ENCODE measurements at places on chromosomes 3 and 15. TPM values are rescaled to one million over a fixed set of nuclear protein-coding genes. Genes with fewer than 3 reads are reported as not detected.

DNA sequence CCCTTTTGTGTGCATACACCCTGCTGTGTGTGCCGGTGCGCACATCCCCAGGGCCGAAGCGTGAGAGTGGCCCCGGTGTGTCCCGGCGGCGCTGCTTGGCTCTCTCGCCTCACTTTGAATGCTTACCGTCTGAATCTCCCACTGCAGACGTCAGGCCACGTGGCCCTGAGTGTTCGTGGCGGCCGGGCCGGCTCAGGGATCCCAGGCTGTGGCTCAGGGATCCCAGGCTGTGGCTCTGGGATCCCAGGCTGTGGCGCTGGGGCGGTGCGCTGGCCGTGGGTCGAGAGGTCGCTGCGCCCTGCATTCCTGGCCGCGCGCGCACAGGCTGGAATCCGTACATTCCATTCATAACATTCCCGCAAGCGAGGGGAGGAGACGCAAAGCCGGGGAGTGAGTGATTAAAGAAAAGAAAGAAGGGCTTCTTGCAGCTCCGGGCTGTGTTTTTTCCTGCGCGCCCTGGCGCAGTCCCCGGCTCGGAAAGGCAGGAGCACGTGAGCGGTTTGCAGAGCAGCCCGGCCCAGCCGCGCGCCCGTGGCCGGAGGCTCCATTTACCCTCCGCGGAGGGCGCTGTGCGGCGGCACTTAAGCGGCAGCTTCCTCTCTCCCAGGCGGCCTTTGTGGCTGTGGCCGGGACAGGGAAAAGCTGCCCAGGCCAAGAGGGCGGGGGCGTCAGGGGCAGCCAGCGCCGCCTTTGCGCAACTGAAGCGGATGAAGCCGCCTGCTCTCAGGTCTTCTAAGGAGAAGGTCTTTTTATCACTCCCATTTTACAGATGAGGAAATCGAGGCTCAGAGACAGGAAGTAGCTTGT, 87.0 kb upstream of the ALDH1L1 start:
- DNase-seq, result peak; percentile 70

Gene SEMA3F
- total RNA-seq, result 79.8 TPM

Gene RASL12
- 0.92 TPM for total RNA-seq

GRCh38 chr3:156606729-156607128, 51.8 kb upstream of the SSR3 start:
- DNase-seq, result no peak

Gene VWA5B2
- not detected for total RNA-seq

DNA sequence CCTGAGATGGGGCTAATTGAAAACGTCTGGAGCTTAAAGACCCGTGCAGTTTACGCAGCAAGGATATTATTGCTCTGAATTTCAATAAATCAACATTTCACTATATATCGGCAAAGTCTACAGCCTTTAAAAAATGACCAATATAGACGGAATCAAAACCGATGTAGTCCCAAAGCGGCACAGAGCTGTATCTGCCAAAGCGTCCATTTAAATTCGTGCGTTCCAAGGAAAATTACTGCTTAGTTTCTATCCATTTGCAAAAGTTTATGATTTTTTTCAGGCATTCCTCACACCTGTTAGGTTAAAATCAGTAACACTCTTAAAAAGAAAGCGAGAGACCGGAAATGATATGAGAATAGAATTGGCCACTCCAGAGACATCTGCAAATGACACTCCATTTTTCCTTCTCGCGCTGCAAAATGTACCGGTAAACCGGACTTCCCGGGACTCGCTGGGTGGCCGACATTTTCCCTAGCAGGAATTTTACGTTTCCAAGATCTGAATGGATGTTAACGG, 777 bp upstream of the EIF4A2 start:
- DNase-seq, result no peak

Gene HRH1
- total RNA-seq, result 3.2 TPM

DNA sequence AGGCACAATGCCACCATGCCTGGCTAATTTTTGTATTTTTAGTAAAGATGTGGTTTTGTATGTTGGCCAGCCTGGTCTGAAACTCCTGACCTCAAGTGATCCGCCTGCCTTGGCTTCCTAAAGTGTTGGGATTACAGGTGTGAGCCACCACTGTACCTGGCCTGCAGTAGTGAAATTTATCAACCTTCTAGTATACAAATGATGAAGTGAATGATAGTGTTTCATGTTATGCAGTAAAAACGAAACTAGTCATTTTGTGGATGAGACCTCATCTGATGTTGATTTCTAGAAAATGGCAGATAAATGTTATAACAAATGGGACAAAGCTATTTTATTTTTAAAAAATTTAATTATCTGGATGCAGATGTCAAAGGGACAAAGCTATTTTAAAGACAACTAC, 32.9 kb downstream of the NXPE3 start:
- DNase-seq, result no peak

- DNase-seq, result peak; percentile 26
These were observed 204.7 kb downstream of the TBL1XR1 start for GRCh38 chr3:176992565-176992964.

DNA sequence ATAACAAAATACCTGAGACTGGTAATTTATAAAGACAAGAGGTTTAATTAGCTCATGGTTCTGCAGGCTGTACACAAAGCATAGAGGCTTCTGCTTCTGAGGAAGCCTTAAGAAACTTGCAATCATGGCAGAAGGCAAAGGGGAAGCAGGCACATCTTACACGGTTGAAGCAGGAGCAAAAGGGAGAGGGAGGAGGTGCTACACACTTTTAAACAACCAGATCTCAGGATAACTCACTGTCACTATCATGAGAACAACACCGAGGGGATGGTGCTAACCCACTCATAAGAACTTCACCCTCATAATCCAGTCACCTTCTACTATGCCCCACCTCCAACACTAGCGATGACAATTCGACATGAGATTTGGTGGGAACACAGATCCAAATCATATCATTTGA, 54.4 kb downstream of the ATP8B4 start:
- no peak for DNase-seq

GRCh38 chr3:13598926-13599886, 50.3 kb downstream of the FBLN2 start:
- peak; percentile 50 for DNase-seq

Gene STAC
- total RNA-seq, result 17.5 TPM

DNA sequence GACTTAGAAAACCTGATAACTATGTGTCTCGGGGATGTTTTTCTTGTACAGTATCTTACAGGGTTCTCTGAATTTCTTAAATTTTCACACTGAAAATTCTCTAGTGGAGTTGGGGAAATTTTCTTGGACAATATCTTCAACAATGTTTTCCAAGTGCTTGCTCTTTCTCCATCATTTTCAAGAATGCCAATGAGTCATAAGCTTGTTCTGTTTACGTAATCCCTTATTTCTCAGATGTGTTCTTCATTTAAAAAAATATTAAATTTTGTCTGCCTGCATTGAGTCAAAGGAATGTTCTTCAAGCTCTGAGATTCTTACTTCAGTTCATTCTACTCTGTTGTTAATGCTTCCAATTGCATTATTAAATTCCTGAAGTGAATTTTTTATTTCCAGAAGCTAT, 21.9 kb upstream of the PLSCR2 start:
- DNase-seq, result no peak

Gene STRIT1
- not detected for total RNA-seq

Gene IMP3
- total RNA-seq, result 97.7 TPM

Gene PRC1
- total RNA-seq, result 30.0 TPM

- no peak for DNase-seq
These were observed 108.8 kb downstream of the EPHA3 start for GRCh38 chr3:89216016-89216739.

Gene ONECUT1
- total RNA-seq, result not detected

GRCh38 chr3:30368978-30369377, 237.4 kb upstream of the TGFBR2 start:
- DNase-seq, result no peak

GRCh38 chr3:169288553-169288952, 375.0 kb downstream of the MECOM start:
- DNase-seq, result no peak

DNA sequence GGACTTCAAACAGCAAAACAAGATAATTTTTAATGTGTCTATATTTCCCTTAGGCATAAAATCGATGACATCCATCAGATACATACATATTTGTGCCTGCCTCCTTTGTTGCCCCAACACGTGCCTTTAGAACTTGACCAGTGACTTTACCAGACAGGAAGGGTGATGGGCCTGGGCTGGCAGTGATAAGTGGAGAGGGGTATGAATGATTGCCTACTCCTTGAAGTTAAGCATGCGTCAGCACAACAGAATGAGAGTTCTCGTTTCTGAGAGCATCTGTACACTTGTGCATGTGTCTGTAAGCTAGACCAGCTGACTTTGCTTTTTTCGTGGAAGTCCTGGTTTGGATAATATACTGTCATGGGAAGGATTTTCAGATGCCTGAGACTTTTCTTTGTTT, 54.9 kb upstream of the COL6A6 start:
- DNase-seq, result no peak

GRCh38 chr15:24017470-24017869, 330.4 kb upstream of the NDN start:
- DNase-seq, result no peak

- DNase-seq, result no peak
These were observed 34.7 kb downstream of the ZNF710 start for GRCh38 chr15:90035840-90036230.

Gene PLA1A
- 1.4 TPM for total RNA-seq

GRCh38 chr15:91127236-91127955, 27.3 kb downstream of the SV2B start:
- DNase-seq, result no peak
